ENCODE measurements at places on chromosomes 11 and 22. TPM values are rescaled to one million over a fixed set of nuclear protein-coding genes. Genes with fewer than 3 reads are reported as not detected.

Gene LRRC55
- not detected for total RNA-seq

Gene PIWIL4
- total RNA-seq, result 2.6 TPM

Gene KRTAP5-11
- not detected for total RNA-seq

Gene TEX12
- 0.13 TPM for total RNA-seq

Gene CCDC87
- total RNA-seq, result 0.44 TPM

Data from aortic smooth muscle cell (primary cell).